Testis (tissue), 5 donors: ENCODE measurements at places on chromosomes 2 and 18.

- DNase-seq, result no peak
These were observed 1.4 kb downstream of the ARL4C start for GRCh38 chr2:234495251-234496054.

- DNase-seq, result no peak
These were observed 361.7 kb downstream of the TMEM182 start for GRCh38 chr2:103123516-103123915.

DNA sequence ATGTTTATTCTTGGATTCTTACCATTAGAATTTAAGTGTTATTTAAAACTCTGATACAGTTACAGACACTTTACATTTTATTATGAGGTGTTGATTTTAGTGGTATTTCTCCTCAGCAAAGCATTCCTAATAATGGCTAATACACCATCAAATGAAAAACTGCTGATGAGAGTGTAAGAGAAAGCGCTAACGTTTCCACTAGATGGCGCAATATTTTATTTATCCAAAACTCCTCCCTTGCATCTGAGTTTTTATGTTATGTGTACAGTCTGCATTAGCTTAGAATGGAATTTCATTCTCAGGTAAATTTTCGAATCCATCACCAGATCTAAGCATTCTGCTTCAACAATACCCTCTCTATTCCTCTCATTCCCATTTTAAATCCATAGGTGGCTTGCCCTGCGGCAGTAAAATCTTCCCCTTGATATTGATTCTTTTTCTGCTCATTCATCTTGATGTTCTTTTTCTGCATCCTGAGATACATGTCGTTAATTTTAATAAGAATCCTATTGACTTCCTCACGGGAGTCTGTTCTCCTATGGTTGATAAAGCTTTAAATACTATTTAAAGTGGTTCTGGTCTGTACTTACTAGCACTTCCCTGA, 53.9 kb downstream of the PRKRA start:
- no peak for DNase-seq

- DNase-seq, result no peak
These were observed 18.5 kb downstream of the PMAIP1 start for GRCh38 chr18:59918320-59918755.

GRCh38 chr2:96407041-96407918, 71.7 kb downstream of the NCAPH start:
- peak; percentile 70 for DNase-seq

- peak; percentile 8 for DNase-seq
These were observed 9.5 kb upstream of the KCNG3 start for GRCh38 chr2:42503291-42503690.

- DNase-seq, result no peak
These were observed 120.2 kb downstream of the MYO3B start for GRCh38 chr2:170298115-170298514.

DNA sequence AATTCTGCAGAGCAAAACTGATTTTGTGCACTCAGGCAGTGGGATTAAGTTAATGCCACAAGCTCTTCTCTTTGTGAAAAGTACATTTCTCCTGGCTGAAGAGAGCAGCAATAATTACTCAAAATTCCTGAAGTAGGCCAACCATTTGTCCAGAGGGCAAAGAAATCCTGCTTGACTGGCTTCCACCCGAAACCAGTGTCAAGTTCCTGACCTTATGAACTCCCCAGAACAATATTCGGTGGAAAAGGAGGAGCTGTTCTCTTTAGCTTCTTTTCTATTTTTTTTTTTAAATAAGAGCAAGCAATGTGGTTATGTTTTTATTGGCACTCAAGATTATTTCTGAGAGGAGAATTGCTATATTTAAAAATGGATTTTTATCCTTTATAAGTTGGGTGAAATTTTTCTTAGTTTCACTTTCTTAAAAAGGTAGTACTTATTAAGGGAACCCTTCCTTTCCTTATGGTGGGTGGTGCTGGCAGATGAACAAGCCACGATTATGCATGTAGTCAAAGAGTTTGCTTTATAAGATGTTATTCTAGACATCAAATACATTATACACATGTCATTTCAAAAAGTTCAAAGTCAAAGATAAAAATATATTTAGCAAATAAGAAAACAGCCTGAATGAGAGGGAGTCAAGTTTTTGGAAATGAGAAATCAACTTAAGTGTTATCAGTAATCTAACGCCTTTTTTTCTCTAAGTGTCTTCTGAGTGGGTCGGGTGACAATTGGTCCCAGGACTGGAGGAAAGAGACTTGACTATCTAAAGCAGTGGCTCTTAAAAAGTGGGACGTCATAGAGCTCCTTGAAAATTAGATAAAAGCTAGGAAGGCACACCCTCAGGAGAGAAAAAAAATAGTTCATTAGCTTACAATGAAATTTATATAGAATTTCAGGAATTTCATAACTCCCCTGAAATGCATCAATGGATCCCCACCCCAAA, 194.5 kb downstream of the IKZF2 start:
- DNase-seq, result no peak

GRCh38 chr2:229835596-229836283, 86.1 kb downstream of the TRIP12 start:
- DNase-seq, result no peak

- DNase-seq, result no peak
These were observed 28.3 kb downstream of the CSRNP3 start for GRCh38 chr2:165497659-165498317.

DNA sequence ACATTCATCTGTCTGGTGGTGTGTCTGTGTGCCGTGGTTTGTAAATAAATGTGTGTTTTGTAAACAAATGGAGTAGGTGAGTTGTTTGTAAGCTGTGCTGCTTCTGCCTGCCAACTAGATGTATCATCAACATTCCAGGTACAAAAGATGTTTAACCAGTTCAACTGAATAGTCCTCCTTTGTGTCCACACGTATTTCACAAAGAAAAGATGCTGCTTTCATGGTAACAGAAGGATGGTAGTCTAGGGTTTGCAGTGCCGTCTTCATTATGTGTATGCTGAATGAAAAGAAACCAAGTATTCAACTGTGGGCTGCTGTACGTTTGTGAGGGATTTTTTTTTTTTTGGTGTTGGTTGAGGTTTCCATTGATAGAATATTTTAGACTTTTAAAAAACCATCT, 72.1 kb downstream of the CAMKMT start:
- no peak for DNase-seq

DNA sequence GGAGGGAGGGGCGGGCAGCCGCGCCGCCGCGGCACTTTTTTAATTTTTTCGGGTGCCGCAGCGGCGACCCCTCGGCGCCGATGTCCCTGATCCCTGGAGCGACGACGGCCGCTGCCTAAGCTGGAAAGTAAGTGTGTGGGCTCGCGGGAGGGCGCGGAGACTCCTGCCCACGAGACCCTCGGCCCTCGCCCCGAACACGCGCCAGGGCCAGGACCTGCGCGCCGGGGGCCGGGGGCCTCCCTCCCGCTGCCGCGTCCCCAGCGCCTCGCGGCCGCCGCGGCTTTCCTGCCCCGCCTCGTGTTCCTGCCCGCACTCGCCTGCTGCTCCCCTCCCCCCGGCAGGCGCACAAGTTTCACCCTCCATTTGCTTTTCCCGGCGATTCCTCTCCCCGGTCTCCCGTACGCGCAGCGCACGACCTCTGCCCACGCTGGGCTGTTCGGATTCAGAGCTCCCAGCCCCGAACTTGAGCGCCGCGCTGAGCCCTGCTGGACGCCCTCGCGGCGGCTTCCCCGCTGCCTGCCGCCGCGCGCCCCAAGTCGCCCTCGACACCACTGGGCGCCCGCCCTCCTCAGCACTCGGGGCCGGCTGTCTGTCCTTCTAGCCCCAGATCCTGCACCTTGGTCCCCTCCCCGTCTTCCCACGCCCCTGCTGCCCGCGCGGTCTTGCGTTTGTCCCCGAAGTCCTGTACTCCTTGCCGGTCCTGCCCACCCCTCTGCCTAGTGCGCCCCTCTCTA, 507 bp downstream of the PKP4 start:
- peak; percentile 63 for DNase-seq

- DNase-seq, result no peak
These were observed 25.3 kb downstream of the FSHR start for GRCh38 chr2:49129034-49129433.

GRCh38 chr2:132037527-132038178, 124.1 kb downstream of the ANKRD30BL start:
- peak; percentile 56 for DNase-seq

- DNase-seq, result no peak
These were observed 756.6 kb upstream of the CELF4 start for GRCh38 chr18:38322206-38322605.

DNA sequence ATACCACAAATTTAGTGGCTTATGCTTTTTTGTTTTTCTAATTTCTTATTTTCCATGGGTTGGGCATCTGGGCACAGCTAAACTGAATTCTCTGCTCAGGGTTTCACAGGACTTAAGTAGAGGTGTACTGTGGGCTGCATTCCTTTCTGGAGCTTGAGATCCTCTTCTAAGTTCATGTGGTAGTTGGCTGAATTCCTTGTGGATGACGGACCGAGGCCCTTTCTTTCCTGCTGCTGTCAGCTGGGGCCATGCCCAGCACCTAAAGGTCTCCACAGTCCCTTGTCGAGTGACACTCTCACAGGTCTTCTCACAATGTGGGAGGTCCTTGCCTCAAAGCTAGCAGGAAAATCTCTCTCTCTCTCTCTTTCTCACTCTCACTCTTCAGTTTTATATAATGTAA, 433.5 kb upstream of the LRATD1 start:
- DNase-seq, result no peak

GRCh38 chr2:25115902-25116301, 52.5 kb downstream of the POMC start:
- DNase-seq, result no peak

DNA sequence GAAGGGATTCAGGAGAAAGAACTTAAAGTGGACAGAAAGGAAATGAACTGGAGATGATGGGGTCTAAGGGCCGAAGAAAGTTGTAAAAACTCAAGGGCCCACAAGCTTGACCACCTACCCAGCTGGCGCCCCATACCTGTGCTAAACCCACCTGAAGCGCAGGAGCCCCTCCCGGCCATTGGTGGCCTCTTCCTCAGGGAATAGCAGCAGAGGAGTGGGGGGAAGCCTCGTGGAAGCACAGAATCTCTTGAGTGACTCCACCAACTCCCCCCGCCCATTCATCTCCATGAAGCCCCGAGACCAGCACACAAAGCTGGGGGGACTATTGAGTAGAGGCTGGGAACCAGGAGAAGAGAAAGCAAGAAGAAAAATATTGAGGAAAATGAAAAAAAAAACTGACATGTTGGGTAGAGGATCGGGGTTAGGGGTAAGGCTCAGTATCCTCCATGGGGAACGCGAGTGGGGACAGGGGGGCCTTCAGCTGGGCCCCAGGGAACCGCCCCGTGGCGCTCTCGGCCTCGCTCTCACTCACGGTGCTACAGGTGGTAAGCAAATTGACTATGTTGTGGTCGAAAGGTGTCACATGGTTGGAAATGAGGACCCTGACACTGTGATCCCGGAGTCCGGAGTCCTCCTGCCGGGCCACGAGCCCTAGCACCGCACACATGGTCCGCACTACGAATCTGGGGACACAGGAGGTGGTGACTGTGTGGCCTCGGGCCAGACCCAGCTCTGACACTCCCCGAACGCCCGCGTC, 728 bp downstream of the AUP1 start:
- DNase-seq, result no peak

DNA sequence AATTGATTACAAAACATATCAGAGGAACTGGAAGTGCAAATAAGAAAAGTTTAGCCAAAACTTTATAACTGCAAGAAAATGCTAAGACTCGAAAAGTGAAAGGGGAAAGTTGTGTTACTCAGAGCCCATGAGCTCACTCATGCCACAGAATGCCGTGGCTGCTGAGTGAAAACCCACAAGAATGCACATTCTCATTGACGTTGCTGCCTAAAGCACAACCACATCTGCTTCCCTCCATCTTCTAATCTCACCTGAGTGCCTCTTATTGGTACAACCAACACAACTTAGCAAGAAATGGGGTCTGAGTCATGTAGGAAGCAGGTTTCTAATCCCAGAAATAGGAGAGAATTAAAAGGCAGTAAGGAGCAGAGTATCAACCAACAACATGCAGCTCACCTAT, 259.7 kb downstream of the LNPK start:
- no peak for DNase-seq

GRCh38 chr18:23618862-23619387, 32.6 kb upstream of the NPC1 start:
- no peak for DNase-seq

DNA sequence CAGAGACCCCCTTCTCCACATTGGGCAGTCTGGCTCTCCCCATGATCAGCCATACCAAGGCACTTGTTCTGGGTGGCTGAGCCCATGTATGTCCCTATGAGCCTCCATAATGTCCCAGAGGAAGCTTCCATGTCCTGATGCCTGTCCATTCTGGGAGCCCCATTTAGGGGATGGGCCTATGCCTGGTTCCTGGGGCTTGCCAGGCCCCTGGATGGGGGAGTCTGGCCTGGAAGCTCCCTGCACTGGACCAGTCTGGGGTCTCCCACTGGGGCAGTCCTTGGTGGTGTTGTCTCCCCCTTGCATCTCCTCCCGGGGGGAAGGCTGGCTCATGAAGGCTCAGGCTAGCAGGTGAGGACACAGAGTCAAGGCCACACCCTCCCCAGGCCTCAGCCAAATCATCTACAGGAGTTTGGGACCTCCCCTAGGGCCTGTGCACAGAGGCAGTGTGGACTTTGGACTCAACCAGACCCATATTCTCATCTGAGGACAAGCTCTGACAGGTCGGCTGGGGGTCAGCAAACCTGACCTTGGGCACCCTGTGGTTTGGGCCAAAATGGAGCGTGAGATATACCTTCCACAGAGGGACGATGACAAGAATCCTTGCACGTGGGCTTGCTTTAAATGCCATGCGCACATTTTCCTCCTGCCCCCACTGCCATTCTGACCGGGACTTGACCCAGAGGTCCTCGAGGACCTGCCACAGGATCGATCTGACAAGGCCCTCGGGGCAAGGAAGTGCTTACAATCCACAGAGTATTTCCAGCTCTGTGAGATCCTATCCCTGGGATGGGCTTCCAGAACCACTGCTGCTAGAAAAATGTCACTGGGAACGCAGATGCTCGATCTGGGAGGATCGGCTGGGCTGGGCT, 38.8 kb downstream of the INHBB start:
- DNase-seq, result no peak

DNA sequence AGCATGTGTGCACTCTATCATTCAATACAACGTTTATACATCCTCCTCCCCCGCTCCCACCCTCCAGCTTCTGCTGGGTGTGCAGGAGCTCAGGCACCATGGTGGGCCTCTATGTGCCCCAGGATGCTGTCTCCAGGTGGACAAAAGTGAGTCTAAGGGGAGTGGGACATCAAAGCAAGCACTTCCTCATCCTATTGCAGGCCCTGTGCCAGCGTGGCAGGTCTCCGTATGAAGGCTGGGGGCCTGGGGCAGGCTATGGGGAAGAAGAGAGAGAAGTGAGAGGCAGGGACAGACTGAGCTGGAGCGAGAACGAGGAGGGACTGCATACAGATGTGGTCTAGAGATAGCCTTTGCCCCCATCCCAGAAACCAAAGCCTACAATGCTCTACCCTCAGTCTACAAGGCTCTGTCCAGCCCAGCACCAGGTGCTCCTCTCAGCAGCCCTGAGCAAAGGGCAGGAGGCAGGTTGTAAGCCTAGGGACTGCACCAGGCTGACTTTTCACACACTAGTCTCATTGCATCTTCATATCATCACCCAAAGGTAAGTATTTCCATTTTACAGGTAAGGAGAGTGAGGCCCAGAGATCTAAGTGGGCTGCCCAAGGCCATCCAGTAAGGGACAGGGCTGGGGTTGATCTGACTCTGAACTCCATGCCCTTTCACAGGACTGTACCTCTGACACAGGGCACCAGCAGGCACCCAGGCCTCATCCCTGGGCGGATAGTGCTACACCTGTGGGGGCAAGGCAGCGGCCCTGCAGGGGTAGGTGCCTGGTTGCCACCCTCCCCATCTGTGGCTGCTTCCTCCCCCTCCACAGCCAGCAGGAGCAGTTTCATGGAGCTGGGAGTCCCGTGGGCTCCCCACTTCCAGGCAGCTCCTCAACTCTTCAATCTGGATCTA, 14.0 kb upstream of the ARID5A start:
- no peak for DNase-seq
